ENCODE measurements at places on chromosomes 12 and 14. TPM values are rescaled to one million over a fixed set of nuclear protein-coding genes. Genes with fewer than 3 reads are reported as not detected.

DNA sequence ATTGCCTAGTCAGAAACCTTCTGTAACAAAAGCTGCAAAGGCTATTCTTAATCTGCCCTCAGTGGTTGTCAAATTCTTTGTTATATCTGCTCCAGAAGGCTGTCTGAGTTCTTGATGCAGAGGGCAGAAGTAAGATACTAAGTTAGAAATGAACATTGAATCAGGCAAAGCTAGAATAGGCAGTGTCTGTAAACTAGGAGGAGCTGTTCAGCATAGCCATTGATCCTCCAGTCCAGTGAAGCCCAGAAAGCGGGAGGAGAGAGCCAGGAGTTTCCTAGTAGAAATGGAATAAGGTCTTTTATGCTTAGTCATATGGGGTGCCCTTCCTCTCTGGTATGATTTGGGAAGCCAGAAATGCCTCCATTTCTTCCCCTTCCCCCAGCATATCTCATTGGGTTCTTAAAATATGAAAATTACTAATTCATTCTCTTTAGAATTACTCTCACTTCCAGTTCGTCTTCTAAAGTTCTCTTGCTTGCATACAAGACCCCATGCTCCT, 76.2 kb downstream of the APAF1 start:
- no peaks in the 10 kb centered on the region for H3K27me3 ChIP-seq
- H3K27ac ChIP-seq, result no peak overlapping the region
- no peak overlapping the region for H3K4me3 ChIP-seq
- no peak for DNase-seq
- no peaks in the 10 kb centered on the region for H3K4me1 ChIP-seq

DNA sequence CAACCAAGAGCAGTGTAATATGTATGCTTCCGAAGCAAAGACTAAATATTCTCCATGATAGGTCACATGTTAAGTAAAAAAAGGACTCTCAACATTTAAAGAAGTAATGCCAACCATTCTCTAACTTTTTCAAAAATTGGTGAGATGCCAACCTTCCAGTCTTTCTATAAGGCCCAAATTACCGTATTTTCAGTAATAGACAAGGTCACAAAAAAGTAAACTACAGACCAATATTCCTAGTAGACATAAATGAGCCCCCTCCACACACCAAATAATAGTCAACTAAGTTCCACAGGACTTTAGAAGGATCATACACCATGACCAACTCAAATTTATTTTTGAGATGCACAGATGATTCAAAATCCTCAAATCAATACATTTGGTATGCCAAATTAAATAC, 867.4 kb downstream of the TMEM121 start:
- H3K36me3 ChIP-seq, result no peaks in the 10 kb centered on the region
- no peaks in the 10 kb centered on the region for H3K4me1 ChIP-seq
- H3K4me3 ChIP-seq, result no peak overlapping the region
- peaks cover 27% of the 10 kb centered on the region for H3K27me3 ChIP-seq
- DNase-seq, result no peak
- no peak overlapping the region for H3K27ac ChIP-seq

Gene NR4A1
- polyA plus RNA-seq, result 55.0 TPM

- H3K4me1 ChIP-seq, result no peaks in the 10 kb centered on the region
- no peaks in the 10 kb centered on the region for H3K27me3 ChIP-seq
- no peak overlapping the region for H3K27ac ChIP-seq
- no peaks in the 10 kb centered on the region for H3K36me3 ChIP-seq
Observed at GRCh38 chr14:78612666-78613065, 442.5 kb downstream of the NRXN3 start.

- H3K27me3 ChIP-seq, result no peaks in the 10 kb centered on the region
- peaks cover 24% of the 10 kb centered on the region for H3K4me1 ChIP-seq
- H3K4me3 ChIP-seq, result peak overlapping the region; percentile 88
- peak; percentile 62 for DNase-seq
- H3K36me3 ChIP-seq, result no peaks in the 10 kb centered on the region
Observed at GRCh38 chr12:108729612-108730364, 1.5 kb downstream of the CORO1C start.

All from stomach (tissue), 19 donors.